Astrocyte of the cerebellum (primary cell): ENCODE measurements at places on chromosomes 2 and 18.

GRCh38 chr2:168450732-168451131 is 5.3 kb upstream of the CERS6 start:
- no peak for DNase-seq

- DNase-seq, result no peak
These were observed 329.7 kb upstream of the ZEB2 start for GRCh38 chr2:144849612-144850011.

- no peak for DNase-seq
These were observed 19.8 kb downstream of the ABHD3 start for GRCh38 chr18:21684731-21685130.

DNA sequence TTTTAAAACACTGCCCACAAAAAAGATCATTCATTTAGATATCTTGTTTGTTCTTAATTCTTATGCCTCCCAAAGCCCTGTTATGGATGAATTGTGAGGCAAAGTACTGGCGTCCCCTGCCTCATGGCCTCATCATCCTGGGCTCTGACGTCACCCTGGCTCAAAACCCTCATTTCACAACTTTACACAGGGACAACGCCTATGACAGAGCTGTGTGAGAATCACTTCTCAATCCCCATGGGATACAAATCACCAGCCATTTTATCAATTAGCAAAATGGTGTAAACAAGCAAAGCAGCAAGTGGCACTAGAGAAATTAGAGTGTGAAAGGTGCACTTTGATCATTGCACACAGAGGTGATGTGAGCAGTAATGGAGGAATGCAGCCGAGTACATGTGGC is 16.6 kb downstream of the FHOD3 start:
- no peak for DNase-seq
